Erythroblast (primary cell): ENCODE measurements at places on chromosomes 16 and 17.

DNA sequence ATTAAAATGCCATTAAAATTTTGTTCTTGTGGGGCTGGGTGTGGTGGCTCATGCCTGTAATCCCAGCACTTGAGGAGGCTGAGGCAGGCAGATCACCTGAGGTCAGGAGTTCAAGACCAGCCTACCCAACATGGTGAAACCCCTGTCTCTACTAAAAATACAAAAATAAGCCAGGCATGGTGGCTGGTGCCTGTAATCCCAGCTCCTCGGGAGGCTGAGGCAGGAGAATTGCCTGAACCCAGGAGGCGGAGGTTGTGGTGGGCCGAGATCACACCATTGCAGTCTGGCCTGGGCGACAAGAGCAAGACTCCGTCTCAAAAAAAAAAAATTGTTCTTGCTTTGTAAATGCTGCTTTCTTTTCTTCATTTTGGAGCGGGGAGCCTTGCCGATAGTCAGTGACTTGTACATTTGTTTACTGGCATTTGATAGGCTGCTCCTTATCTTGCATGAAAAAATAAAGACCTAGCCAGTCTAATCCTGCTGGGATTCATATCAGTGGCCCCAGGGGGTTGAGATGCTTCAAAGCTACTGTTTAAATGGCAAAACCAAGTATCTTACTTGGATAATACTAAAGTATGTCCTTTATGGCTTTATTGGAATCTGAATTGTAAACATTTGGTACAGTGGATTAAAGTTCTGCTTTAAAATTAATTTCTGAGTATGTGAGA is 3.3 kb upstream of the CLTC start:
- DNase-seq, result peak; percentile 79

DNA sequence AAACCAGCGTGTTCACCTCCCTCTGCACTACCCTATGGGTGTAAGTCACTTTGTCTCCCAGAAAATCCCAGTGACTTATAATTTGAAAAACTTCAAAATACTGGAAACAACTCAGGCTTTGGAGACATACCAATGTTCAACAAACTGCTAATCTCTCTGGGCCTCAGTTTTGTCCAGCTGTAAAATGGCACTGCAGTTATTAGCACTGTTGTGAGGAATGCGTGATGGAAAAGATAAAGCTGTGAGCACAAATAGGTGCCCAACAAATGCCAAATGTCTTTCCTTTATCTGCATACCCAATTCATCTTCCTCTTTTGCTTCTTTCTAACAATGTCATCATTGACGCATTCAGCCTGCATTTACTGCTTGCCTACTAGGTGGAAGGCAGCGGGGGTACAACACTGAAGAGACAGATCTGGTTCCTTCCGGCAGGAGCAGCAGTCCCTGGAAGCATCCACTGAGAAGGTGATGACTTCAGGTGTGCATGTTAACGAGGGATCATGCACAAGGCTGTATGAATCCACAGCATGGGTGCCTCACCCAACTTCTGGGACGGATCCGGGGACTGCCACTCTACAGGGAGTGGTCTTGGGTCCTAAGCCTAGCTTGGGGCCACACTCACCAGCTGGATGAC is 63.4 kb downstream of the CYTH1 start:
- no peak for DNase-seq

- DNase-seq, result no peak
Observed at GRCh38 chr17:61482467-61482866, 30.2 kb downstream of the TBX4 start.

DNA sequence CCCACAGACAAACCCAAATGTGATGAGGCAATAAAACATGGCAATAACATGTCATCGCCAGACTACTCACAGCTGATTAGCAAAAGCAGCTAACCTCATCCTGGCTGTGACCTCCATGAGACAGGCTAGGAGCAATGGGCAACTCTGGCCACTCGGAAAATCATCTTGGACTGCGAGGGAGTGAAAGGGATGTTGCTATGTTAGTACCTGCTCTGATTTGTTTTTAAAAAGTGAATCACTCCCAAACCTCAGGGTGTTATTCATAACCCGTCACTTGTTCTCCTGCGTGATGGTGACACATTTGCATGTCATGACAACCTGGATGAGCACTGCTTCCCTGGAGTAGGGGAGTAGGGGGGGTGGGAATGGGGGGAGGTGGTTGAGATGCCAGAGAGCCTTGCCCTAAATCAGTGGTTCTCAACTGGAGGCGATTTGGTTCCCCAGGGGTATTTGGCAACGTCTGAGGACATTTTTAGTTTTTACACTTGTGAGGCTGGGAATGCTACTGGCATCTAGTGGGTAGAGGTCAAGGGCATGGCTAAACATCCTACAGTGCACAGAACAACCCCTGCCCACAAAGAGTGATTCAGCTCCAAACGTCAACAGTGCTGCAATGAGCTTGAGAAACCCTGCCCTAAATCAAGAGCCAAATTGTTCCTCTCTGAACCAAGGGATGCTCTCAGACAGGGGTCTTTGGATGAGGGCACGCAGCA is 241.7 kb downstream of the SOX9 start:
- no peak for DNase-seq

GRCh38 chr17:15124264-15124595 is 140.9 kb downstream of the PMP22 start:
- no peak for DNase-seq

- DNase-seq, result no peak
Observed at GRCh38 chr16:72834499-72834898, 213.4 kb downstream of the ZFHX3 start.

GRCh38 chr17:57338257-57338914 is 82.1 kb downstream of the MSI2 start:
- DNase-seq, result no peak

- DNase-seq, result no peak
Observed at GRCh38 chr16:78129349-78129748, 29.9 kb downstream of the WWOX start.

DNA sequence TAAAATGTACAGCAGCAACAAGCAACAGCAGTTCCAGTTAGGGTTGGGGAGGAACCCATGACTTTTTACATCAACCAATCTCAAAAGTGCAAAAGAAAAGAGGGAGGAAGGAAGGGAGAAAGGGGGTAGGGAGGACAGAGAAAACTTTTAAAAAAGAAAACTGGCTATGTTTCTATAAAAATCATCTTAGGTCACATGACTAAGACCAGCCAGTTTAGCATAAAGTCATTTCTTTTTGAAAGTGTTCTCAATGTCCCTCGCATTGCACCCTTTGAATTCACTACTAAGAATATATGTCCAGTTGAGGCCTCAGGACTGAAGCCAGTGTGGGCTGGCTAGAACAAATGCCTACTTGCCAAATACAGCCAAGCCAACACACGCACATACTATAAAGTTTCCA is 28.9 kb downstream of the DCUN1D3 start:
- DNase-seq, result no peak
